SK-N-SH (cell line): ENCODE measurements at places on chromosomes 12 and 14. TPM values are rescaled to one million over a fixed set of nuclear protein-coding genes. Genes with fewer than 3 reads are reported as not detected.

The ISM2 gene
- polyA plus RNA-seq: 0.08 and 0.20 TPM in 2 replicates

The AEBP2 gene
- 10.4 and 17.2 TPM in 2 replicates for polyA plus RNA-seq

DNA sequence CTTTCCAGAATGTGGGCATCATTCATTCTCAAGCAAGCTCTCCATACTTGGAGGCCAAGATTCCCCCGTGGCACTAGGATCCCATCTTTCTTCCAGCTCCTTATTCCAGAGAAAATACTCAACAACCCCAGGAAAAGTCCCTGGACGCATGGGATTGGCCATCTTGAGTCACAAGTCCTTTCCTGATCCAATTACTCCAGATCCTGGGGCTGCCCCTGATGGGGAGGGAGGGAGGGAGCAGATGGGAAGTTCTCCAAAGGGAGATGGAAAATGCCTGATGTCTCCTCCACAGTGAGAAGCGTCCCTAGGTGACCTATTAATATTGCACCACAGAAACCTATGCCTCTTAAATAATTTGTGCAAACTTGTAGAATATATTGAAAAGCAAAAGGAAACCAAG is 12.4 kb upstream of the KCNK13 start:
- H3K27ac ChIP-seq: no peak overlapping the region
- no peaks in the 10 kb centered on the region; the same call in 1 of the 2 replicates for H3K4me1 ChIP-seq
- H3K36me3 ChIP-seq: peaks cover 3% of the 10 kb centered on the region; the same call in 1 of the 2 replicates

DNA sequence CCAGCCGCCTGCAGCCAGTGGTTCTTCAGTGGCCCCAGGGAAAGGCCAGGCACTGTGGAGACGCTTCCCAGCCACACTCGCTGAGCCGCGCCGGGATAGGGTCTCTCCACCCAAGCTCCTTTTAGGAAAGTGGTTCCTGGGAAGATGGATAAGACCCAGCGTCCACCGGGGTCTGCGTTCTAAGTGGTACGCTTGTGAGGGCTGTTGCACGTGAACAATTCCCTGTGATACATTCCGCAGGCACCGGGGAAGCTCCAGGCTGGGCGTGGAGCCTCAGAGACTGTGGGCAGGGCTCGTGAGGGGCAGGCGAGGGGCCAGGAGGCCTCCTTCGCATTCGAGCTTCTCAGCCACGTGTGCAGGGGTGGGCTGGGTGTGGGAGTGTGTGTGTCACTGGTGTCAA is 48.4 kb downstream of the GALNT9 start:
- H3K36me3 ChIP-seq: no peaks in the 10 kb centered on the region
- H3K27ac ChIP-seq: no peak overlapping the region
- H3K4me1 ChIP-seq: no peaks in the 10 kb centered on the region
- H3K4me3 ChIP-seq: no peak overlapping the region

GRCh38 chr12:45279931-45280830 is 64.3 kb downstream of the ANO6 start:
- peaks cover 17% of the 10 kb centered on the region for H3K4me1 ChIP-seq
- H3K4me3 ChIP-seq: no peak overlapping the region
- DNase-seq: no peak

The KIF26A gene
- 1.4 and 1.7 TPM in 2 replicates for polyA plus RNA-seq

DNA sequence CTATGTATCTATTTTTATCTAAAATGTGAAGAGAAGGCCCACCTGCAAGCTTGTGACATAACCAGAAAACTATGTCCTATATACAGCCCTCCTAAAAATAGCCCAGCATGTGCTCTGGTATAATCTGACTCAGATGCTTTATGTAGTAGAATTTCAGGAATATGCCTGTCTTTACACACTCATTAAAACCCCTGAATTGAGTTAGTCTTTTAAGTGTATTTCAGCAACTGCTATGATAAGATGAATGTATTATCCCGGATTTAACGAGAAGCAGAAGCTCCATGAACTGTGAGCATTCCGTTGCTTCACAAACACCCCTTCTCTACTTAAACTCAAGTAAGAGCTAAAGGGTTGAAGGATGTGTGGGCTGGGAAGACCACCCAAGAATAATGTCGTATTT is 89.9 kb upstream of the PRICKLE1 start:
- no peak overlapping the region for H3K4me3 ChIP-seq
- DNase-seq: no peak
- no peak overlapping the region for H3K27ac ChIP-seq
- no peaks in the 10 kb centered on the region for H3K4me1 ChIP-seq

DNA sequence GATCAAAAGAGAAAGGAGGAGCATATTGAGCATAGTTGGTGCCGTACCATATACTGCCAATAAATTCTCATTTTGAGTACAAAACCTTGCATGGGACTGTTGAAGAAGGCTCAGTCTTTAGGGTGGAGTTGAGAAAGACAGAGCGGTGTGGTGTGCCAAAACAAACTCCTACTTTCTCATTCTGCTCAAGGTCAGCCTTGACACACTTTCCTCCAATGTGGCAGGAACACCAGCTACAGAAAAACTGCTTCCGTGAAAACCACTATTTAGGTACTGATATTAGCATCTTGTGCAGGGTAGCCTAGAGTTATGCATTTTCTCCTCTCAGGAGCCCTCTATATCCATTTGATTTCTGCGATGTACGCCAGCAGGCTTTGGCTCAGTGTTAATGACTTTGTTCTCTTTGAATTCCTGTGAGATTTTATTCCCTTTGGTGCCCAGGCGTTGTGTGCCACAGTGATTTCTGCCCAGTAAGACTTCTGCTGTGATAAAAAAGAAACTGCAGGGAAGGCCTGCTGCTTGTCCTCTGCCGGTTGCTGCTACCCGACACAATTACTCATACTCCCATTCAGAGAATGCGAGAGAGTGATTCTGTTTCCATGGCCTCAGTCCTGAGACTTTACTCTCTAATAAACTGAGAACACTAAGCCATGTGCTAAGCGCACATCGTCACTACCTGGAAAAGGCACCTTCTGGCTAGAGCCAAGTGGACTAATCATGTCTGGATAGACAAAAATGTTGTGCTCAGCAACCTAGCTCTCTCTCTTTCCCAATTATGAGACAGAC is 88.3 kb upstream of the MDM1 start:
- no peaks in the 10 kb centered on the region for H3K27me3 ChIP-seq
- no peak overlapping the region for H3K4me3 ChIP-seq
- peaks cover 10% of the 10 kb centered on the region for H3K4me1 ChIP-seq
- DNase-seq: no peak
- H3K36me3 ChIP-seq: no peaks in the 10 kb centered on the region

The PPP1R36 gene
- polyA plus RNA-seq: 0.08 and 0.15 TPM in 2 replicates

DNA sequence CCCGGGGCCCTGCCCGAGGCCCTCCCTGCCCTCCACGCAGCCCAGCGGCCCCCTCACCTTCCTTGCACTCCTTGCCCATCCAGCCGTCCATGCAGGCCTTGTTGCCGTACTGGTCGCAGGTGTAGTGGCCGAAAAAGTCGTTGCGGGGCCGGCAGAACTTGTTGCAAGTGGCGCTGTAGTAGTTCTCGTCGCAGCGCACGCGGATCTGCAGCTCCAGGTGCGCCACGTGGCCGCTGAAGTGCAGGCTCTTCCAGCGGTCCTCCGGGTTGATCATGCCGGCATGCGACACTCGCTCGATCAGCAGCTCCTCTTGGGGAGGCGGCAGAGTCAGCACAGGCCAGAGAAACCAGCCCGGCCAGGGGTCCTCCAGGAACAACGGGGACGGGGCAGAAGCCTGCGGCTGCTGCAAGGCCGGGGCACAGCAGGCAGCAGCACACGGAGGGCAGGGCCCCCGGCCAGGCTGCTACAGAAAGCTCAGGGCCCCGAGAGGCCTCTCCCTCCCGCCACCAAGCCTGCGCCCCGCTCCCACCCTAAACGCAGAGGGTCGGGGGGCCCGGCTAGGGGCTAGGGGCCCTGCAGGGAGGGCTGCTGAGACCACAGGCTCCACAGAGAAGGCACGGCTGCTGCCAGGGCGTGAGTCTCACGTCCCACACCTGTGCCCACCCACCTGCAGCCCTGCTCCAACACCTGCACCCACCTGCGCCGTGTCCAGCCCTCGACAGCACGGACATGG is 12.7 kb downstream of the JAG2 start:
- H3K27ac ChIP-seq: no peak overlapping the region
- no peak for DNase-seq

- no peak overlapping the region for H3K27ac ChIP-seq
- H3K4me3 ChIP-seq: no peak overlapping the region
- peaks cover 17% of the 10 kb centered on the region; the same call in 1 of the 2 replicates for H3K4me1 ChIP-seq
These were observed 30.6 kb upstream of the C14orf180 start for GRCh38 chr14:104548802-104549535.

DNA sequence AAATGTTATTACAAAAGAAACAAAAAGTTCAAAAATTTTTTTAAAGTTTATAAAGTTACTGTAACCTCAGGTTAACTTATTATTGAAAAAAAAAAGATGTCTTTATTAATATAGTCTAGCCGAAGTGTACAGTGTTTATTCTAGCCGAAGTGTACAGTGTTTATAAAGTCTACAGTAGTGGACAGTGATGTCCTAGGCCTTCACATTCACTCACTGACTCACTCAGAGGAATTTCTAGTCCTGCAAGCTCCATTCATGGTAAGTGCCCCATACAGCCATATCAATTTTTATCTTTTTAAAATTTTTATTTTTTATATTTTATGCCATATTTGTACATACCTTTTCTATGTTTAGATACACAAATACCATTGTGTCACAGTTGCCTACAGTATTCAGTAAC is 10.4 kb downstream of the ATG2B start:
- peaks cover 5% of the 10 kb centered on the region for H3K36me3 ChIP-seq
- no peaks in the 10 kb centered on the region for H3K4me1 ChIP-seq
- no peak overlapping the region for H3K27ac ChIP-seq
- H3K27me3 ChIP-seq: no peaks in the 10 kb centered on the region
- DNase-seq: no peak

The SLCO1B1 gene
- polyA plus RNA-seq: not detected in 2 replicates

DNA sequence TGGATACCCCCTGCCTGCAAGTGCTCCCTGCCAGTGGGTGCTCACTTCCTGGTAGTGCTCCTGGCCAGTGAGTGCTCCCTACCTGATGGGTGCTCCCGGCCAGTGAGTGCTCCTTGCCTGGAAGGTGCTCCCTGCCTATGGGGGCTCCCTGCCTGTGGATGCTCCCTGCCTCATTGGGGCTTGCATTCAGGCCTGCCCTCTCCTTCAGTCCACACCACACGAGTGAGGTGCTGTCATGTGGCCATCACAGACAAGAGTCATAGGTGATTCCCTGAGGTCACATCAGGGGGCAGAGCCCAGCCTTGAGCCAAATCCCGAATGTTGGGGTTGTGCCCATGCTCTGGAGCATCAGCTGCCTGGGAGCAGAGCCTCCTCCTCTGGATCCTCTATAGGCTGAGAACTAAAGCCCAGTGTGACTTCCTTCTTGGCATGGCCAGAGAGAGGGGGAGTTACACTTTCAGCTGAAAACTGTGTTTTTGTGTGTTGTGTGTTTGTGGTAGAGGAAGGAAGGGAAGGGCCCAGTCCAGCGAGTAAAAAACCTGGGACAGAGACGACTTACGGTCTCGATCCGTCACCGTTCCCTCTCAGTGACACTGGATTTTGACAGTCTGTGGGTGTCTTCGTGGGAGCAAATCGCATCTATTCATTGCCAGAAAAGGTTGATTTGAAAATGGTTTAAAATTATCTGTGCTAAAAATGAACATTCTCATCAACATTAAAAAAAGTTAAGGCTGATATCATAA is 136.0 kb downstream of the ADGRD1 start:
- no peaks in the 10 kb centered on the region for H3K36me3 ChIP-seq
- H3K27ac ChIP-seq: no peak overlapping the region
- no peaks in the 10 kb centered on the region for H3K27me3 ChIP-seq
- H3K4me1 ChIP-seq: no peaks in the 10 kb centered on the region

GRCh38 chr12:75998292-75999063 is 33.1 kb downstream of the PHLDA1 start:
- H3K4me1 ChIP-seq: peaks cover 4% of the 10 kb centered on the region
- no peak overlapping the region for H3K27ac ChIP-seq
- no peaks in the 10 kb centered on the region for H3K27me3 ChIP-seq
- H3K4me3 ChIP-seq: no peak overlapping the region

DNA sequence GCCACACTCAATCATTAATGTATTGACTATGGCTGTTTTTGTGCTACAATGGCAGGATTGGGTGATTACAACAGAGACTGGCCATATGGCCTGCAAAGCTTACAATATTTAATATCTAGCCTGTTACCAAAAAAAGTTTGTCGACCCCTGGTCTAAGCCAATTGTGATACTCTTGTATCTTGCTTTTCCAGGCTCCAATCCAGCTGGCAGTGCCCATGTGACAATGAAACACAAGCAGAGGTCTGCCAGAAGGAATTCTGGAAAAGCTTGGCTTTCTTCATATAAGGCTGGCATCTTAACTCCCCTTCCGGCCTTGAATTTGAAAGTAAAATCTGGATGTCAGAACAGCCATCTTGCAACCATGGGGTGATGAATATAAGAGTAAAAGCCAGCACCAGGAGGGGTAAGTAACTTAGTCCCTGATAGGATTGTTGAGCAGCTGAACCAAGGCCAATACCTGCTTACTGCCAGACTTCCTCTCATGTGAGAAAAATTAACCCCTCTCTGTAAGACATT is 458.7 kb downstream of the TMTC2 start:
- no peak overlapping the region for H3K4me3 ChIP-seq
- H3K36me3 ChIP-seq: no peaks in the 10 kb centered on the region
- H3K27me3 ChIP-seq: no peaks in the 10 kb centered on the region
- H3K4me1 ChIP-seq: no peaks in the 10 kb centered on the region
- no peak overlapping the region for H3K27ac ChIP-seq

The EPYC gene
- not detected in 2 replicates for polyA plus RNA-seq

GRCh38 chr12:46659824-46660223 is 166.0 kb downstream of the SLC38A4 start:
- H3K27ac ChIP-seq: peak overlapping the region; percentile 69
- no peaks in the 10 kb centered on the region for H3K27me3 ChIP-seq
- H3K4me3 ChIP-seq: no peak overlapping the region
- H3K36me3 ChIP-seq: no peaks in the 10 kb centered on the region

The LMNTD1 gene
- 0.20 and 0.32 TPM in 2 replicates for polyA plus RNA-seq

The CPNE6 gene
- not detected in 2 replicates for polyA plus RNA-seq

- H3K4me3 ChIP-seq: no peak overlapping the region
- H3K36me3 ChIP-seq: no peaks in the 10 kb centered on the region
- no peak for DNase-seq
- H3K4me1 ChIP-seq: peaks cover 3% of the 10 kb centered on the region
- no peak overlapping the region for H3K27ac ChIP-seq
These were observed 359.1 kb upstream of the TBX3 start for GRCh38 chr12:115043079-115043478.

DNA sequence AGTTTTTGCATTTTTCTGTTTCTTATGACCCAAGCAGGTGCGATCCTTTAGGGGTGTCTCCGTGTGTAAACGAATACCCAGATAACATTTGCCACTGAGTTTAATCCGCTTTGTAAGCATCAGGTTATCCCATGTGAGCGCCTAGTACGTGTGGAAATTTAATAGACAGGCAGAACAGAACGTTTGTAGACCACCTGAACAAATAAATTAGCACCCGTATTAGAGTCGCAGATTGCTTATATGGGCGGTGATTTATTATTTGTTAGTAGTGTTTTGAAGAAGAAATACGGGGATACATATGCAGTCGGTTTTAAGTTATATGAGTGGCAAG is 325 bp downstream of the C12orf60 start:
- H3K4me3 ChIP-seq: peak overlapping the region; percentile 87
- no peak for DNase-seq
- peak overlapping the region; percentile 70 for H3K27ac ChIP-seq
- H3K36me3 ChIP-seq: peaks cover 22% of the 10 kb centered on the region

The HOXC12 gene
- polyA plus RNA-seq: not detected in 2 replicates

The TAS2R50 gene
- 0.05 and 0.10 TPM in 2 replicates for polyA plus RNA-seq

The DUSP16 gene
- 7.1 and 8.5 TPM in 2 replicates for polyA plus RNA-seq

GRCh38 chr12:51217968-51218606 is at the start of gene POU6F1:
TSS of gene POU6F1 (minus strand) at chr12:51218062. CDS start at chr12:51206836, 11,226 bp downstream.
- peak within 1 kb of the TSS; percentile 58 for H3K4me3 ChIP-seq
- H3K36me3 ChIP-seq: no peaks in the 10 kb centered on the region
- H3K27ac ChIP-seq: peak within 1 kb of the TSS; percentile 53
- H3K27me3 ChIP-seq: no peaks in the 10 kb centered on the region
